ENCODE measurements at places on chromosomes 5 and 9. TPM values are rescaled to one million over a fixed set of nuclear protein-coding genes. Genes with fewer than 3 reads are reported as not detected.

GRCh38 chr5:39599721-39600431 lies 175.1 kb upstream of the DAB2 start:
- DNase-seq, result no peak

The PCDHGA4 gene
- polyA plus RNA-seq, result 3.4 TPM

DNA sequence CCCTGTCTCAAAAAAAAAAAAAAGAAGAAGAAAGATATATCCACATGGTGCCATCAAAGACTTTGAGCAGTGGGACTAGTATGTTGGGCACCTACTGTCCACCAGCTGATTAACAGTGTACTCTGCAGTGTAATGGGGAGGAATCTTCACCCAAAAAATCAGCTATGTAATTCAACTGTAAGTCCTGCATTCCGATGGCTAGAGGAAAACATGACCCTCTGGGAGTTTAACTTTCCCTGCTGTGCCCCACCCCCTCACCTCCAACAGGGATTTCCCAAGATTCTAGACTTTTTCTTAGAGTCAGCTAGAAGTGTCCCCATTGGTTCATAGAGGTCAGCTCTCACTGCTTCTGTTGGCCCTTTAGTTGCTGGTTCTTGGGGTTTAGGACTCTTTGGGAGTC lies 221.2 kb upstream of the CLINT1 start:
- DNase-seq, result no peak

DNA sequence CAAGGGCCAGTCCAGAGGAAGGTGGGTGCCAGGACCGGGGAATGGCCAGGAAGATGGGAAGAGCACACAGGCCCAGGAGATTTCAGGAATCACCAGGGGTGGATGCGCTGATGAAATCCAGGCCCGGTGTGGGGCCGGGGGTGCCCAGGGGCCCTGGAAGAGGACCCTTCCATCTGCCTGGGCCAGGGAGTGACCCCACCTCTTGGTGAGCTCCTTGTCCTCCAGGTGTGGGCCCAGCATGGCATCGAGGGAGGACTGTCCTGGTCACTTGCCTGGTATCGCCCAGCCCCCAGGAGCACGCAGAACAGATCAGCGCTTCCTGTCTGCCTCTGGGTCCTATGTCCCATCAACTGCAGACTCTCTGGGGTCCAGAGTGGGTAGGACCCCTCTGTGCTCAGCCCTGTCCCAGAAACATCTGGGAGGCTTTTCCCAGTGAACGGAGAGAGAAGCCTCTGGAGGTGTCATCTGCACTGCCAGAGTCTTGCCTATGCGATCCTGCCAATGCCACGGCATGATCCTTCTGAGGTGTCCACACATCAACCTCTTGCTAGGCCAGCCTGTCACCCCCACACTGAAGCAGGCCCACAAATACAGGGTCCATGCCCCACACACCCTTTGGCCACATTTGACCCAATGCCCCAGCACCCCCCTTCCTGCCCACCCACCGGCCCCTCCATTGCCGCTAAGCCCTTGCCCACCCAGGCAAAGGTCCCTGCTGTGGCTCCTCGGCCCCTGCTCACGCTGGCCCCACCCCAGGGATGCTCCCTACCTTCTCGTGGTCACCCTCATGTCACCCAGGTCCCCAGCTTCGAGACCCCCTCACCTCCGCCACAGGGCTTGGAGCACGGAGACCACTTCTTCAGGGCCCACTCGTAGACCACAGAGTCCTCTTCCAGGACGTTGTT lies 67.2 kb downstream of the ZNF354C start:
- no peak for DNase-seq

The CDX1 gene
- polyA plus RNA-seq, result 1.0 TPM

GRCh38 chr9:264231-264630 lies 49.6 kb downstream of the DOCK8 start:
- no peak for DNase-seq

- DNase-seq, result no peak
Observed at GRCh38 chr5:76194340-76194739, 111.2 kb downstream of the SV2C start.

The SAXO1 gene
- polyA plus RNA-seq, result 0.29 TPM

The XPA gene
- polyA plus RNA-seq, result 35.8 TPM

DNA sequence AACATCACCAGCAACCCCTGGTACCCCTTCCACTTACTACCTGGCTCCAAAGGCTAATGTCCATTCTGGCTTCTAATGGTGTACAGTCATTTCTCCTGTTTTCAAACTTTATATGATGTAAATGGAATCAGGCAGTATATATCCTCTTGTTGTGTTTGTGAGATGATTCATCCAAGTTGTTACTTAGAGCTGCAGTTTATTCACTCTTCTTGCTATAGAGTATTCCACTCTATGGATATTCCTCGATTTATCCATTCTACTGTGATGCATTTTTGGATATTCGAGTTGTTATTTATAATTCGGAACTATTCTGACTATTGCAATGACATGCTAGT lies 32.4 kb downstream of the IRF1 start:
- DNase-seq, result no peak

The PCDHA9 gene
- 0.05 TPM for polyA plus RNA-seq

- DNase-seq, result no peak
Observed at GRCh38 chr9:38117651-38118050, 48.6 kb upstream of the SHB start.

The DND1 gene
- 0.36 TPM for polyA plus RNA-seq

- no peak for DNase-seq
Observed at GRCh38 chr5:18091758-18092157, 457.5 kb downstream of the TAF11L14 start.

GRCh38 chr9:78505546-78505945 lies 208.6 kb downstream of the PSAT1 start:
- no peak for DNase-seq

The MAP1B gene
- polyA plus RNA-seq, result 13.6 TPM

The FUT7 gene
- 0.07 TPM for polyA plus RNA-seq

GRCh38 chr5:159113405-159113804 lies 13.7 kb upstream of the EBF1 start:
- DNase-seq, result no peak

DNA sequence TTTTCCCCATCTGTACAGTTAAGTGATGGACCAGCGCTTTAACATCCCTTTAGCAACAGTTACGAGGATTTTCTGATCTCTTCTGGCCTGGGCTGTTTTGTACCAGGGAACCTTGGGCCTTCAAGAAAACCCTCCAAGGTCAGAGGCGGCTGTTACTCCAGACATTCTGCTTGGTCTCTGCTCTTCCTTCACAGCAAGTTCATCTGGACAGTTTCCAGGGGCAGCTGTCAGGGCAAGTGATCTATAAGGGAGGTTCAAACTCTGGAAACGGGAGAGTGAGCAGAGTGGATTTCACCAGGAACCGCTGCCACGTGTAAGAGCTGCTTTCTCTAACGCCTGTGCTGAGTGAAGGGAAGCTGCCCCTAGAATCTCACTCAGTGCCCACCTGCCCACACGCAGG lies 36.7 kb downstream of the ZNF618 start:
- no peak for DNase-seq

- peak; percentile 33 for DNase-seq
Observed at GRCh38 chr5:143403334-143403592, 223 bp downstream of the NR3C1 start.
